Cardiac septum (tissue), 1 donor: ENCODE measurements at places on chromosomes 4 and X. TPM values are rescaled to one million over a fixed set of nuclear protein-coding genes. Genes with fewer than 3 reads are reported as not detected.

- no peak for DNase-seq
These were observed 14.1 kb downstream of the NOP14 start for GRCh38 chr4:2948895-2949781.

GRCh38 chr4:123025398-123025797 lies 103.0 kb upstream of the NUDT6 start:
- DNase-seq, result no peak

- no peak for DNase-seq
These were observed 421.2 kb upstream of the NWD2 start for GRCh38 chr4:36823199-36823967.

GRCh38 chrX:13837290-13837745 lies 20.4 kb upstream of the GPM6B start:
- no peak for DNase-seq

GRCh38 chr4:169282429-169283113 lies 11.8 kb upstream of the SH3RF1 start:
- no peak for DNase-seq

- no peak for DNase-seq
These were observed 176.5 kb upstream of the CLNK start for GRCh38 chr4:10861036-10861435.

GRCh38 chr4:172850838-172851237 lies 317.8 kb upstream of the GALNT7 start:
- no peak for DNase-seq

- no peak for DNase-seq
These were observed 120.6 kb upstream of the JADE1 start for GRCh38 chr4:128688846-128689437.

- DNase-seq, result no peak
These were observed 748.2 kb upstream of the ATOH1 start for GRCh38 chr4:93080316-93080715.

DNA sequence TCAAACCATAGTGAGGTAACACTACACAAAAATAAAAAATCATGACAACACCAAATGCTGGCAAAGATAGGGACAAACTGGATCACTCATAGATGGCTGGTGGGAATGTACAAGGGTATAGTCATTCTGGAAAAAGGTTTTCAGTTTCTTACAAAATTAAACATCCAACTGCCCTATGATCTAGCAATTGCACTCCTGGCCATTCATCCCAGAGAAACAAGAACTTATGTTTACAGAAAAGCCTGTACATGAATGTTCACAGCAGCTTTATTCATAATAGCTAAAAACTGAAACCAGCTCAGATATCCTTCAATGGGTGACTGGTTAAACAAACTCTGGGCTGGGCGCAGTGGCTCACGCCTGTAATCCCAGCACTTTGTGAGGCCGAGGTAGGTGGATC lies 43.3 kb downstream of the NYX start:
- no peak for DNase-seq

DNA sequence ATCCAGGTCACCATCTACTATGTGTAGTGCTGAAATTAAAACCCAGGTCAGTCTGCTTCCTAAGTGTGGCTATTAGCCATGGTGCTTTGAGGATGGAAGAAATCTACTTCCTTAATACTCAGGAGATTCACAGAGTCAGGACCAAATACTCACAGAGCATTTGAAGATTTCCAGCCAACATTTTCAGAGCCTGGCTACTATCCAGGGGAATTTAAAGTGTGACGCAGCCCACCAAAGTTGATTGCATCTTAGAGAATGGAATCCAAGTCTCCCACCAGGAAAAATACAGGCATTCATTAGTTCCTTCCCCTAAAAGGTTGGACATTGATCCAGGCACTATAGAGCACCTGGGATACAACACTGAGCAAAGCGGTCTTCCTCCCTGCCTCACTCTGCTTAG lies 83.8 kb downstream of the HS3ST1 start:
- DNase-seq, result no peak

DNA sequence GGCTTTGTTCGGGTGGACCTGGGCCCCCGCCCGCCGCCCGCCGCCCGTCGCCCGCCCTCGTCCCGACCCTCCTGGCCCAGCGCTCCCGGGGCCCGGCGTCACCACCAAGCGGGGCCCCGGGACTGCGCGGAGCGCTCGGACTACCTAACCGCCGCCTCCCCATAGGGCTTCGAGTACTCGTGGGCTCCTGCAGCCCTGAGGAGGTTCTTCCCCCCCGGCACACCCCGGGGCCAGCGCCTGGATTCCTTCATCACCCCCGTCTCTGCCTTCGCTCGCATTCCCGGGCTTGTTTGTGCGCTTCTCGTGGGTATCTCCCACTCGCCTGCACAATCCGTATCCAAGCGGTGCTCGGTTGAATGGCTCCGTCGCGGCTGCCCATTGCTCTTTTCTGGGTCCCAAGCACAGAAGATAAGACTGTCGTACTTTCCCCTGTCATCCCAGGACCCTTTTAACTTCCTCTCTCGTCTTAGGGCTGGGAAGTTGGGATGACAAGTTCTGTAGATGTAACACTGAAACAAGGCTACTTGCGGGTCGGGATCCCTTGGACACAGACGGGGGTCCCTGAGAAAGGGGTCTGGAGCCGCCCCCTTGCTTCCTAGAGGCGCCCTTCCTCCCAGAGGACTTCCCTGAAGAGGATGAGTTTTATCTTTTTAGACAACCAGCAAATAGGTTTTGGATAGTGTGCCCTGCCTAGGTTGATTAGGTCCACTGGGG lies 565 bp downstream of the MOB1B start:
- DNase-seq, result peak; percentile 78

GRCh38 chr4:80097400-80098177 lies 24.6 kb upstream of the ANTXR2 start:
- peak; percentile 77 for DNase-seq

DNA sequence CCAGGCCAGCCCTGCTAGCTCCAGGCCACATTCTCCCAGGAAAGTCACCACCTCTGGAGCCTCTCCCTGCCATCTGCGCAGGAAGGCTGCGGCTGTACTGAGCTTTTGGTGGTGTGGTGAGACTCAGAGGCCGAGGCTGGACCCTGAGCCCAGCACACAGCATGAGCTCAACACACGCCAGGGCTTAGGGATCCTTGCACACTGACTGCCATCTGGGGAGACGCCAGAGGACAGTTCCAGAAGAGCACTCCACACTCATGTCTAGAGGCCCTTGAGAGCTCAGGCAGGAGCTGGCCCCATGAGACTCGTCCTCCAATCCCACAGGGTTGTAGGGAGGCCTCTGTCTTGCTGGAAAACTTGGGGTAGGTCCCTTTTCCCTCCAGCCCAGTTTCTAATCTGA lies 40.6 kb downstream of the ABLIM2 start:
- no peak for DNase-seq

DNA sequence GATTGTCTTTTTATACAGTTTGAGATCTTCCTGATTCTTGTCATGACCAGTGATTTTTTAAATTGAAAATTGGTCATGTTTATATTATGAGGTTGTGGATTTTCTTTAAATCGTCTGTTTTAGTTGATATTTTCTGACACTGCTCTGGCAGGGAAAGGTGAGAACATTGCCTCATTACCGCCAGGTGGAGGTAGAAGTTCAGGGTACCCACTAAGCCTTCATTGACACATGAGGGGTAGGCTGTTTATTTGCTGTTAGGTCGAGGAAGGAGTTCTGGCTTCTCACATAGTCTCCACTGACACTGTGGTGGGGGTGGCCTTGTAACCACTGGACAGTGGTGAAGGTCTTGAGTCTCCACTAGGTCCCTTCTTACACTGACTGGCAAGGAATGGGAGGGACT lies 117.6 kb upstream of the GPR101 start:
- no peak for DNase-seq

DNA sequence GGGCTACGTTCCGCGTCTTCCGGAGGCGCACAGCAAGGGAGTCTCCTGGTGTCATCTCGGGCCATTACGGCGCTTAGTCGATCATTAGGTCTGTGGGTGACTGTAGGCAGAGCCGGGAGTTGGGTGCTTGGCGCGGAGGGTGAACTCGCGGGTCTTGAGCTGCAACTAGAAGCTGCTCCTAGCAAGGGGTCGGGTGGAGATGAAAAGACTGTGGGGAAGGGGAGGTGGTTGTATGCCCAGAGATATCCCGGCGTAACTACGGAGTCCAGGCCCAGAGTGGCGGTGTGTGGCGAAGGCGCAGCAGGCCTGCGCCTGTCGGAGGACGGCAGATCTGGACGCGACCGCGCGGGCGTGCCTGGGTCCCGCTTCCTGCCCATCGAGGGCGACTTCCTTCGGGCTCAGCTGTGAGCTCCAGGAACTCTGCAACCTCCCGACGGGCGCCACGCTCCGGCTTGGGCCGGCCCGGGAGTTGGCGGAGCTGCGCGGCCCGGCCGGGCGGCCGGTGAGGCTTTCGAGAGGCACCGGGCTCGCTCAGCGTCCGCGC lies 2.7 kb upstream of the NKX3-2 start:
- no peak for DNase-seq

GRCh38 chrX:134246282-134246681 lies 9.3 kb downstream of the CCDC160 start:
- DNase-seq, result no peak

DNA sequence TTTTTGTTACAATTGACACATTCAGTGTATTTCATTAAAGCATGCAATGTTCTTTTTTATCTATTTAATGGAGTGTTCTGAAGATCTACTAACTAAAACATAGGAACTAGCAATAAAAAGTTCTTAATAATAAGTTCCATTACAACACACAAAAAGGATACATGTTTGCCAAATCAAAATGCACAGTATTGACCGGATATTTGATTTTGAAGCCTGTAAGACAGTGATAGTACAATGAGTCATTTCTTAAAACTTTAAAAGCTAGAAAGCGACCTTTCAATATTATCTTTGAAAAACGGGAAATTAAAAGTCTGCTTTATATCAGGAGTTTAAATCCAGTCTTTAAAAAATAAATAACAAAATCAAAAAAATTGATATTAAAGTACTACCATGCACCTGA lies 2.4 kb upstream of the PRDM5 start:
- no peak for DNase-seq

DNA sequence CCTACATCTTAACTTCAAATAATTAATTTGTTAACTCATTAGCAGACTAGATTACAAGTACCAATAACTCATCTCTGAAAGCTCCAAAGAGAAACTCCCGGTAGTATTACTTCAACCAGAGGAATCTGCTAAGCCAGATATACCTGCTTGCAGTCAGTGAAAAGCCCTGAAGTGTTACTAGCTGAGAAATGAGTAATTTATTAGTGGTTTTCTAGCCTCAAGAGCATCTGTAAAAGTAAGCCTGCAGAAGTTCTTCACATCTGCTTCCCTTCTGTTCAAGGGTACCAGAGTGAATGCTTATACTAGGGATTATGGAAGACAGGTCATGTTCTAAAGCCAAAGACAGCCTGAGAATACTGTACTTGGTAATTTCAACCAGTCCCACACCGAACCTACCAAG lies 34.7 kb downstream of the IRS4 start:
- no peak for DNase-seq

DNA sequence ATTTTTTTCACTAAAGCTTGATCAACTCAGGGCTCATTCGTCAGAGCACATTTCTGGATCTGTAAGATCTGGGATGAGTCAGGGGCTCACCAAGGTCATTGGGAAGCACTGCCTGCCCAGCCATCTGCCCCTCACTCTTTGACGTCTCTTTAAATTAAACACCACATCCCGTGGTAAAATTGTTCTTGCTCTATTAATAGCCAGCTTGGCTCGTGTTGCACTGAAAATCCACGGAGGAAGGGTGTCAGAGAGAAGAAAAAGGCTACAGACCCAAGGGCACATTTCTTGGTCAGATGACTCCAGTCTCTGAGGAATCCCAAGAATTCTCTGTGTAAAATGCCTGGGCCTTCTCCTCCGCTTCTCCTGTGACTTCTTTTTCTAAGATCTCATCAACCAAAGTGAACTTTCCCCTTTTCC lies 45.7 kb upstream of the GATB start:
- no peak for DNase-seq

- no peak for DNase-seq
These were observed 15.7 kb downstream of the ZNF518B start for GRCh38 chr4:10441512-10441911.

GRCh38 chrX:101764538-101764937 lies 104.9 kb upstream of the ARMCX2 start:
- DNase-seq, result no peak

GRCh38 chr4:53986062-53986461 lies 78.3 kb downstream of the CHIC2 start:
- no peak for DNase-seq

GRCh38 chr4:74230902-74231499 lies 73.1 kb downstream of the MTHFD2L start:
- no peak for DNase-seq

DNA sequence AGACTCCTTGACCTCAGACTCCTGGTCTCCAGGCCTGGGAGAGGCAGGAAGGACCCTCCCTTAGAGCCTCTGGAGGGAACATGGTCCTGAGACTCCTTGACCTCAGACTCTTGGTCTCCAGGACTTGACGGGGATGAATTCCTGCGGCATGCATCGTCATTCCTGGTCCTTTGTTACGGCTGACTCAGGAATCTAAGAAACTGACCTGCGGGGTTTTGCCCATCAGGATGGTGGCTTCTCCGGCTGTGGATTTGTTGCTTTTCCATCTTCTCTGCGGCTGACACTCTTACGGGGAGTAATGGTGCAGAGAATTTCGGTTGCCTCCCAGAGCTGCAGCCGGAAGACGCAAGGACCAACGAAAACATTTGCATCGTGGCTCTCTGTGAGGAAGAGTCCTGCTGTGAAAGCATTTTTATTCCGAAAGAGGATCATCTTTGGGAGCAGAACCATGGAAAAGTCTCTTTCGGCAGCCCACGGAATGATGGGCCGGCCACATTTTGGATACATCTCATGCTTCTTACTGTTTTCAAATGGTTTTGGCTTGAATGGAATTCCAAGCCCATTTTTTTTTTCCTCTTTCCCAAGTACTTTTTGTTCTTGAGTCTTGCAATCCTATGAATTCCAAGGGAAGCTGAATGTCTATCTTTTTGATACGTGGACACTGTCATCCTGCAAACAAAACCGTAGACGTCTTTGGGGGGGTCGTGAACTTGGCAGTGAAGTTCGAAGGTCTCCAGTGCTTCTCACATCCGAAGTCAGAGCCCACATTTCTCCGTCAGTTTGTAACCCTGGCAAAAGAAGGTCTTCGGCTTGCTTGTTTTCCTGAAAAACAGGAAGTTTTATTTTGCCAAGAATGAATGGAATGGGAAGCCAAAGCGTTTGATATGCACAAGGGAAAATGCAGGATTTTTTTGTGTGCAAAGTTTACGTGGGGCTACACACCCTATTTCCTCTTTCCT lies 36.5 kb downstream of the SHOX start:
- DNase-seq, result no peak

DNA sequence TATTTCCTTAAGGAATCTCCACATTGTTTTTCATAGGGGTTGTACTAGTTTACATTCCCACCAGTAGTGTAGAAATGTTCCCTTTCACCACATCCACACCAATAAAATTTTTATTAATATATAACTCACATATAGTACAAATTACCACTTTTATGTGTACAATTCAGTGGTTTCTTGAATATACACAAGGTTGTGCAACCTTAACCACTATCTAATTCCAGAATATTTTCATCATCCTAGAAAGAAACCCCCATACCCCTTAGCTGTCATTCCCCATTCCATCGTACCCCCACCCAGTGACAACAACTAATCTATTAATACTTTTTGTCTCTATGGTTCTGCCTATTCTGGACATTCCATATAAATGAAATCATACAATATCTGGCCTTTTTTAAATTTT lies 108.3 kb upstream of the USP9X start:
- DNase-seq, result no peak

- no peak for DNase-seq
These were observed 57.4 kb downstream of the TAPT1 start for GRCh38 chr4:16168710-16169388.

The APELA gene
- not detected for total RNA-seq

The GPR34 gene
- total RNA-seq, result 2.0 TPM

The KIF4A gene
- total RNA-seq, result 0.38 TPM

The MAGEA8 gene
- total RNA-seq, result not detected

The SLC49A3 gene
- total RNA-seq, result 12.1 TPM

The NUDT10 gene
- total RNA-seq, result 0.35 TPM

The CDX4 gene
- not detected for total RNA-seq

The HSFX2 gene
- not detected for total RNA-seq

The DCTD gene
- total RNA-seq, result 49.6 TPM
